ENCODE measurements at places on chromosomes 12 and 14.

DNA sequence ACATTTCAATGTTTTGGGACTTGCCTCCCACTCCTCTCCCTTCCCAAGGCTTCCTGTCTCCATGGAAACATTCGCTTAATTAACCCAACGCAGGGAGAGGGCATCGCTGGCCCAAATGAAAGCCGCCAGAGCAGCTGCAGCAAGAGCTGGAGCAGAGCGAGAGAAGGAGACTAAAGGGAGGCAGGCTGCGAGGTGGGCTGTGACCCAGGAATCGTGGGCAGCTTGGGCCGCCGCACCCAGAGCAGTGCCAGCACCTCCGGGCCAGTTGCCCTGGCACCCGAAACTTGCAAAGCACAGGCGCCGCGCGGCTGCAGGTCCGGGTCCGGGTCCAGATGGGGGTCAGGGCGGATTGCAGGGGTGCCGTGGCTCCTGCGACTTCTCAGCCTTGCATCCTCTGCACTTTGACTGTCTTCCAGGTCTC lies 43.5 kb upstream of the PTPRQ start:
- no peak for DNase-seq

DNA sequence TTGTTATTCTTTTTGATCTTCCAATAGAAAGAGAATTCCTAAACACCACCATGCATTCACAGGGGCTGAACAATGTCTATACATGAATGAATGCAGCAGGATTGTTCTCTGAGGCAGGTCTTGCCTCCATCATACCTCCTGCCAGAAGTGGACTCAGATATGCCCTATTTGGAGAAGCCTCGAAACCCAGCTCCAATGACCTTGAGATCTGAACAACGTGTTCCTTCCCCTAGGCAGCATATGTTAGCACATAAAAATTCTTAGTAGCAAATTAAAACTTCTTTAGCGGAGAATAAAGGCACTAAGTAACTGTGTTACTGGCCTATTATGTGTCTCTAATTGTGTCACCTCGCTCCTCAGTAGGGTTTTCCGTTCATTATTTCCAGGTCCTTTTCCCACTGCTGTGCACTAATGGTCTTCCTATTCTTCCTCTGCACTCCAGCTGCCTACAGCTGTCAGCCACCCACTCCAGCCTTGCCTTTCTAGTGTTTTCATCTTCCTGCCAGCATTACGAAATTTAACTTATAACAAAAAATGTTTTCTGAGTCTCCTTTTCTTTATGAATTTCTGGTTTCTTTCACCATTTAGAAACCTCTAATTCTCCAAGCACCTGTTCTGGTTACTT lies 62.6 kb upstream of the IGF1 start:
- DNase-seq = no peak

DNA sequence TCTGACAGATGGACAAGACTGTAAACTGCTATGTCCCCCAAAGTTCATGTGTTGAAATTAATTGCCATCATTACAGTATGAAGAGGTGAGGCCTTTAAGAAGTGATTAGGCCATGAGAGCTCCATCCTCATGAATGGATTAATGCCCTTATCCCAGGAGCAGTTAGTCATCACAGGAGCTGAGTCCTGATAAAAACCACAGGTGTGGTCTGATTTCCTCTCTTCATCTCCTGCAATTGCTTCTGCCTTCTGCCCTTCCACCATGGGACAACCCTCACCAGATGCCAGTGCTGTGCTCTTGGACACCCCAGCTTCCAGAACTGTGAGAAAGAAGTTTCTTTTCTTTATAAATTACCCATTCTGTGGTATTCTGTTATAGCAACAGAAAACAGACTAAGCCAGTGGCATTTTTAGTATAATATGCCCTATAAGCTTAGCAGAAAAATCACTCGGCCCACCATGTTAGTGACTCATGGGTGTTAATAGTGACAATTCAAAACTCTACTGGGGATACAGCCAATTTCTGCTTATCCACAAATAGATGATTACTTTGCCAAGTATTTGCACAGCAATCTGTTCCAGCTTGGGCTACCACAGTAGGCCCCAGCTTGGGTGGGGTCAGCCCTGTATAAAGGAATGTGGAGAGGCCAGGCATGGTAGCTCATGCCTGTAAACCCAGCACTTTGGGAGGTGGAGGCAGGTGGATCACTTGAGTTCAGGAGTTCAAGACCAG lies 129.0 kb upstream of the BCL2L14 start:
- DNase-seq = no peak

DNA sequence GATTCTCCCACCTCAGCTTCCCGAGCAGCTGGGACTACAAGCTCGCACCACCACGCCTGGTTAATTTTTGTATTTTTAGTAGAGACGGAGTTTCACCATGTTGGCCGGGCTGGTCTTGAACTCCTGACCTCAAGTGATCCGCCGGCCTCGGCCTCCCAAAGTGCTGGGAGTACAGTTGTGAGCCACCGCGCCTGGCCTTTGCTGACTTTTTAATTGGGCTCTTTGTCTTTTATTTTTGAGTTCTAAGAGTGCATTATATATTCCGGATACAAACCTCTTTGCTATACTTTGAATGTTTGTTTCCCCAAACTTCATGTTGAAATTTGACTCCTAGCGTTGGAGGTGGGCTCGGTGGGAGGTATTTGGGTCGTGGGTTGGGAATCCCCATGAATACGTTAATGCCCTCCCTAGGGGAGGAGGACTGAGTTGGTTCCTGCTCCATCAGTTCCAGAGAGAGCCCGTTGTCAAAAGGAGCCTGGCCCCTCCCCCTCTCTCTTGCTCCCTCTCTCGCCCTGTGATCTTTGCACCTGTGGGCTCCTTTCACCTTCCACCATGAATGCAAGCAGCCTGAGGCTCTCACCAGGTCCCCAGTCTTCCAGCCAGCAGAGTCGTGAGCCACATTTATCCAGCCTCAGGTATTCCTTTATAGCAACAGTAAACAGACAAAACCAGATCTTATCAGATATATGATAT lies 103.2 kb upstream of the EVL start:
- DNase-seq = no peak

DNA sequence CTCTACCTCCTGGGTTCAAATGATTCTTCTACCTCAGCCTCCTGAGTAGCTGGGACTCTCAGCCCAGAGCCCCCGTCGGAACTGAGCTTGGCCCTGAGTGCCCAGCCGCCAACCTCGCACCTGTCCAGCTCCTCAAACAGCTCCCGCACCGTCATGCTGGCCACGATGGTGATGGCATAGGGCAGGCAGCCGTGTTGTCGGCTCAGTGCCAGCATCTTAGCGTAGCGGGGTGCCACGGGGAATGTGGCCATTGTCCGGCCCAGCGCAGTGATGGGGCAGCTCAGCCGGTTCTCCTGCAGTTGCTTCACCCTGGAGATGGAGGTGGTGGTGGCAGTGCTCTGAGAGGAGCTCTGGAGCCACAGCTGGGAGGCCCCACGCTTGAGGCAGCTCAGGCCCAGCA lies 32.4 kb downstream of the DHX37 start:
- no peak for DNase-seq

GRCh38 chr12:112340230-112340629 lies 42.0 kb downstream of the HECTD4 start:
- no peak for DNase-seq

GRCh38 chr14:21039585-21040369 lies 2.4 kb upstream of the RNASE7 start:
- DNase-seq = no peak

- DNase-seq = no peak
Measured at GRCh38 chr12:120994589-120995337, 16.4 kb downstream of the HNF1A start.

- peak; percentile 8 for DNase-seq
Measured at GRCh38 chr12:50690925-50691324, 73.0 kb upstream of the ATF1 start.

- DNase-seq = no peak
Measured at GRCh38 chr14:71203306-71203705, 296.0 kb downstream of the PCNX1 start.

GRCh38 chr12:111316671-111317070 lies 52.2 kb downstream of the PHETA1 start:
- DNase-seq = no peak

- peak; percentile 92 for DNase-seq
Measured at GRCh38 chr12:113245695-113246477, 24.6 kb downstream of the TPCN1 start.

All from NCI-H2081 treated with DMSO at 0.1 percent for 48 hours (cell line).